ENCODE measurements at places on chromosomes 1 and 21.

- DNase-seq: no peak
Measured at GRCh38 chr1:62841587-62842169, 57.7 kb downstream of the ATG4C start.

GRCh38 chr1:39283858-39284257, 79.4 kb downstream of the MACF1 start:
- no peak for DNase-seq

GRCh38 chr1:33622757-33623156, 150.3 kb downstream of the ZSCAN20 start:
- no peak for DNase-seq

GRCh38 chr1:156912310-156912709, 8.1 kb upstream of the LRRC71 start:
- no peak for DNase-seq

DNA sequence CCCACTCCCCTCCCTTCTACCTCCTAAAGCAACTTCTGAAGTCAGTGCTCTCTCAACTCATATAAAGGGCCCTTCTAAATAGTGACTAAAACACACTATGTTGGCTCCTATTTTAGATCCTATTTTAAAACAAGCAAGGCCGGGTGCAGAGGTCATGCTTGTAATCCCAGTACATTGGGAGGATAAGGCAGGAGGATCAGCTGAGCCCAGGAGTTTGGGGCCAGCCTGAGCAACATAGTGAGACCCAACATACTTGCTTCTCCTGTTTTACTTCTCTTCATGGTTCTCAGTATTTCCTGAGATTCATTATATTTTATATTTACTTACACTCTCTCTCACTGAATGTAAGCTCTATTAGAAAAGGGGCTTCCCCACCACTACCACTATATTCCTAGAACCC, 42.5 kb downstream of the LUZP1 start:
- DNase-seq: no peak

GRCh38 chr1:180614730-180615129, 17.1 kb upstream of the XPR1 start:
- DNase-seq: no peak

- DNase-seq: no peak
Measured at GRCh38 chr1:31621498-31621820, 4.0 kb downstream of the HCRTR1 start.

DNA sequence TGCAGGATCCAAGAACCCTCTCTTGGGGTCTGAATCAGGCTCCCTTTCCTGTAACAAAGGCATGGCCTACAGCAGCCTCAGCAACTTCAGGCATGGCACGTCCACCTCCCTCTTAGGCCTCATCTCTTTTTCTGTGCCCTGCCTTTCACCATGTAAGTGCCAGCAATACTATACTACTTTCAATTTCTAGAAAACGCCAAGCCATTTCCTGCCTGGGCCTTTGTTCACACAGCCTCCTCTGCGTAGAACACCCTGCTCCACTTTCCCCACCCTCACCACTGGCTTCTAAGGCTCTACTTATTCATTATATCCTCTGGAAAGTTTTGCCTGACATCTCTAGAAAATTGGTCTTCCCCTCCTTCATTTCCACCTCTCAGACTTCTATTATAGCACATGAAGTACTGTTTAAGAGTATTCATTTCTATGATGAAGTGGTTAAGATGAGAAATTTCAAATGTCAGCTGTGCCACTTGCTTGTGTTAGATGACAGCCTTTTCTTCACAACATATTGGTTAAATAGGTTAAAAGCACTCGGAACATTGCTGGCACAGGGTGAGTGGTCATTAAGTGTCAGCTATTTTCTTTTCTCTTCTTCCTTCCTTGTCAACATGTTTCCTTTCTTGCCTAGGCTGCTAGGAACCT, 41.6 kb upstream of the VWA5B1 start:
- no peak for DNase-seq

DNA sequence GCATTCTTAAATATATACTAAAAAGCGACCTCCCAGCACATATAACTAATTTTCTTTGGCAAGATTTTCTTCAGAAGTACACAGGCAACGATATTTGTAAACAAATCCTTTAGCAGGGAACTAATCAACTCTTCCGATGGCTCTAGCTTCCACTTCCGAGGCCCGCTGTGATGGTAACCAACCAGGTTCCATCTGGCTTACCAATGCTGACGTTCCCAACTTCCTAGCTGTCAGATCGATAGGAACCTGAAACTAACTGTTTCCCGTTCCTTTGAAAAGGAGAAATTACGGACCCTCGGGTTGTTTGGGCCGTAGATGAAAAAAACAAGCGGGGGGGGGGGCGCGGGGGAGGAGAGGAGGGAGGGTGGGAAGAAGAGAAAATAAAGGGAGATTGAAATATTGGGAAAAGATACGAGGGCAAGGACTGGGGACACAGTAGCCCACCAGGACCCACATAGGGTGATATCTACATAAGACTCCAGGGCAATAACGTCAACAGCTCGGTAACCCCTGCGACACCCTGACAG, 513 bp downstream of the GTF2B start:
- no peak for DNase-seq

DNA sequence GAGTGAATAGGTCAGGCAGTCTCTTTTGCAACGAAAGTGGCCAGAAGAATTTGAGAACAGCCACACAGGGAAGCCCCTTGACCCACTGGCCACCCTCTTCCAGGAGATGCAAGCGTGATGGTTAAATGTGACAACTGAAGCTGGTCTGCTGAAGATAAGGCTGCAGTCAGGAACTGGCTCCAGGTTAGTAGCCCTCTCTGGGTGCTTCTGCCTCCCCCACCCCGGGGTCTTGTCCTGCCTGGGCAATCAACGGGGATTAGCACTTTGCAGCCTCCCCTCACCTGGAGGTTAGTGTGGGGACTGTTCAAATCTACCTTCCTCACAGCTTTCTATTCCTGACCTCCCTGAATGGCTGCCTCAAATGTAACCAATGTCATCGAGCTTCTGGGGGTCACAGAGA, 125.9 kb downstream of the PLXNA2 start:
- DNase-seq: no peak

GRCh38 chr21:32728848-32729247, 1.0 kb upstream of the SYNJ1 start:
- DNase-seq: no peak

DNA sequence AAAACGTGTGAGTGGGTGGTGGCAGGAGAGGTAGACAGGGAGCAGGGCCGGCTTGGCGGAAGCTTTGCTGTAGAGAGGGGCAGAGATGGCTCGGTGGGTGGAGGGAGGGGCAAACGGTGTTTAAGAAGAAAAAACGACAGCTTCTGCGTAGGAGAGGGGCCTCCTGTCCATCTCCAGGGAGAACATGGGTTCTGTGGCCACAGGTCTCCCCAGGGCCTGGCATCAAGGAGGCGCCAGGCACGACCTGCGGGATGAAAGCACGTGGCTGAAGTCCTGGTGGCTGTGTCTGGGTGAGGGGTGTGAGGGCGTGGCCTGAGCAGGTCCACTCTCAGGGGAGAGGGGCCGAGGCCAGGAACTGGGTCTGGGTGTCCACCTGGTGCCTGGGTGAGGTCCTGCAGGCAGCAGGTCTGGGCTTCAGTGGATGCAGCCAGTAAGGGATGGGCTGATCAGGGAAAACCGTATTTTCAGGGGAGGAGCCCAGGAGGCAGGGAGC, 940 bp upstream of the PRKCZ start:
- no peak for DNase-seq

DNA sequence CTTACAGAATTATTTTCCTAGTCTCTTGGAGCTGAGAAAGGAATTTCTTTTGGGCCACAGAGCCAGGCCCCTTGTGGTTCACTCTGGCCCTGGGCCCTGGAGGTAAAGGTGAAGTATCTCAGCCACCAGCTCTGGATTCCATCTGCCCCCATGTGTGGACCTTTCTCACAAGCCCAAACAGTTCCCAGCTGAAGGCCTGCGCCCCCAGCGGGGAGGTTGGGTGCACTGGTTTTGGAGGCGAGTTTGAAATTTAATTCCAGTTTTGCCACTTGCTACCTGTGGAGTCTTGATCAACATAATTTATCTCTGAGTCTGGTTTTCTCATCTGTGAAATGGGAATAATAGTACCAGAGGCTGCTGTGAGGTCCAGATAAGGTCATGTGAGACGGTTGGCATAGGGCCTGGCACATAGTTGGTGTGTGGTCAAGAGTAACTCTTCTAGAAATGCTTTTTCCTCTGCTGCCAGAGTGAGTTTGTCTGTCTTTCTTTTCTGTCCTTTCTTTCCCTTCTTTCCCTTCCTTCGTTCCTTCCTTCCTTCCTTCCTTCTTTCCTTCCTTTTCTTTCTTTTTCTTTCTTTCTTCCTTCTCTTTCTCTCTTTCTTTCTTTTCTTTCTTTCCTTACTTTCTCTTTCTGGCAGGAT, 6.1 kb downstream of the AGTRAP start:
- DNase-seq: no peak

DNA sequence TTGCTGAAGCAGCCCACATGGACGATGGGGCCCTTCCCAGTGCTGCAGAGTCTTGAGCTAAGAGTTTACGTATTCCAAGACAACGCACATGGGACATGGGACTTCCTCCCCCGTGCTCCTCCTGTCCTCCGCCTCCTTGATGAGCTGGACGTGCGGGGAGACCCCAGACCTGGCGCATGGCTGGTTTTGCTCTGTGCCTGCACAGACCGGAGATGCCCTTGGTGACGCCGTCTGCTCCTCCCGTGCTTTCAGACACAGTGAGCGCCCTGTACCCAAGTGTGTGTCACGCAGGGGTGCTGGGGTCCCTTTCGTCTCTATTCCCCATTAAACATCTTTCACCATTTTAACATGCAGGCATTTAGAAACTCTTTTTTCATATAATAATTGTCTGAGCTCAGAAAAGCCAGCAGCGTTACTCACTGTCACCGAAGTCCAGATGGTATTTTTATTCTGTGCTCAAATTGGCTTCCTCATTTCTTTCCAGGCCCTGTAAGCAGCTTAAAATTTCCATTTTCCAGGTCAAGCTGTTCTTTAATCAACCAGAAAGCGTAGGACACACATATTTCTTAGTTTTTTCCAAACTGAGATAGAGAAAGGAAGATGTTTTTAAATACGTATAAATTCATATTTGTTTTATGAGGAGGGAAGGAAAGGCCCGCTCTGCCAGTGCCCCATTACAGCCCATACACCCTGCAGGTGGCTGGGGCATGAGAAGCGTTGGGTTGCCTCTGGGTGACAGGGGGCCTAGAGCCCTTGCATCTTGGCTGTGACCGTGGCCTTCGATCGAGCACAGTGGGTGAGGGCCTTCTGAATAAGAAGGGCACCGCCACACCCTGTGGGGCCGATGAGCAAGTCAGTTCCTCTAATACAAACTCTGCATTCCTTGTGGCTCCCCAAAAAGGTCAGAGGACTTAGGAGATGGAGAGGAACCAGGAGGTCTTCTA, 17.9 kb upstream of the ZBTB21 start:
- no peak for DNase-seq

DNA sequence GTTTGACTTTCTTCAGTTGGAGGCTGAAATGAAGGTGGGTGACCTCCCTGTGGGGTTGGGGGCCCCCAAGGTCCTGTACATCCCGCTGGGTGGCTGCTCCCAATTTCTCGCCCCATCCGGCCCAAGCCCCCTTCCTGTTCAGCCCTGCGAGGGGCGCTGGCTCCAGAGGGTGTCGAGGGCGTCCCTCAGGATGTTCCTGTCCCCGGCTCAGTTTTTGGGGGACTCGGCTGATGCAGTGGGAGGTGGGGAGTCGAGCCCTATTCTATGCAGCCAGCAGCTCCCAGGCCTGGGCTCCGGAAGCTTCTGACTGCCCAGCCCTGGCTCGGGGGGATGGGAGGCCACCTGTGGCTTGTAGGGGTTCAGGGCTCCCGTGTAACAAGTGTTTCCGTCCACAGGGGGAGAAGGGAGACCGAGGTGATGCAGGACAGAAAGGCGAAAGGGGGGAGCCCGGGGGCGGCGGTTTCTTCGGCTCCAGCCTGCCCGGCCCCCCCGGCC, 38.2 kb downstream of the SLC19A1 start:
- DNase-seq: no peak

DNA sequence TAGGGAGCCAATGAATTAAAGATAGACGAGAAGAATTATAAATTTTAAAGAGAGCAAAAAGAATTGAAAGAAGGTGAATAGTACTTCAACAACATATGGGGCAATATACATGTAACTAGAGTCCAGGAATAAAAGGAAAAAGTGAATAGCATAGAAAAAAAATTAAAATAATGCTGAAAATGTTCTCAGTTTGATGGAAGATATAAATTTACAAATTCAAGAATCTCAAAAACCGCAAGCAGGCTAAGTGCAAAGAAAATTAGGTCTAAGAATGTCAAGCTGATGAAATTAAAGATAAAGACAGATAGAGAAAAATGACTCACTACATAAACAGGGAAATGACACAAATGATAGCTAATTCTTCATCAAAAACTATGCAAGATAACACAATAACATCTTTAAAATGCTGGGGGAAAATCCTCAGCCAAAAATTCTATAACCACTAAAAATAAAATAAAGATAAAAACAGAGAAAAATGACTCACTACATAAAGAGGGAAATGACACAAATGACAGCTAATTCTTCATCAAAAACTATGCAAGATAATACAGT, 326.3 kb downstream of the TBX15 start:
- DNase-seq: no peak

- no peak for DNase-seq
Measured at GRCh38 chr1:32895325-32896215, 5.6 kb downstream of the TMEM54 start.

DNA sequence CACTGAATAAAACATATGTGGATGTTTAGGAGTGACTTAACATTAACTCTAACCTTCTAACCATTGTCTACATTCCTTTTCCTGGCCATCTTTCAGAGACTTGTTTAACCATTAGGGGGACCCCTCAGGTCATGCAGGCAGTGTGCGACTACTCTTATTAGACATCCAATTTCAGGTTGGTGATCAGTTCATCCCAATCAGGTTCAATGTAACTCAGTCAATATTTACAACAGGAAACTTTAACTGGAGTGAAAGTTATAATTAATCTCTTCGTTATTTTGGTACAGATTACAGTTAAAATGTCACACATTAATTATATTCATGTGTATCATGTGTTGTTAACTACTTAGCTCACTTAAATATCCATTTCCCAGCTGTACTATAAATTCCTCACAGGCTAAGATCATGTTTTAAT, 68.8 kb upstream of the RGS1 start:
- no peak for DNase-seq

- DNase-seq: no peak
Measured at GRCh38 chr1:12531179-12531499, 86.9 kb downstream of the DHRS3 start.

- DNase-seq: no peak
Measured at GRCh38 chr1:165527251-165528007, 16.4 kb upstream of the LRRC52 start.

GRCh38 chr1:88910401-88910800, 19.0 kb upstream of the GTF2B start:
- no peak for DNase-seq

GRCh38 chr1:238752327-238752726, 634.0 kb upstream of the CHRM3 start:
- no peak for DNase-seq
